ENCODE measurements at places on chromosomes 1 and 21.

DNA sequence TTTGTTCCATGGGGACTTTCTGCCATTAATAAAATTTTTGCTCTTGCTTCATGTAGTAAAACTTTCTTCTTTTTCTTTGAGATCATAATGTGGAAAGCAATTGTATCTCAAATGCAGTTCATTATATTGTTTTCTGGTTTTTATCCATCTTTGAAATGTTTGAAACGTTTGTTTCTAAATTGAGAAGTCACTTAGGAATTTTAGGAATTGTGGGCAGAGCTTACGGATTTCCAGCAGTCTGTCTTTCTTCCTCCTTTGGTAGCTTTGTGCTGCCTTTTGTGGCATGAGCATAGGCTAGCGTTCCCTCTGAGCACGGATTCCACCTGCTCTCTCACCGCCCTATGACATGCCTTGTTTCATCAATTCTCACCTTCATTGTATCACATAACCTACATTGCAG lies 2.9 kb upstream of the ST6GALNAC5 start:
- DNase-seq, result no peak

GRCh38 chr1:15231714-15232201 lies 15.3 kb upstream of the FHAD1 start:
- DNase-seq, result no peak

DNA sequence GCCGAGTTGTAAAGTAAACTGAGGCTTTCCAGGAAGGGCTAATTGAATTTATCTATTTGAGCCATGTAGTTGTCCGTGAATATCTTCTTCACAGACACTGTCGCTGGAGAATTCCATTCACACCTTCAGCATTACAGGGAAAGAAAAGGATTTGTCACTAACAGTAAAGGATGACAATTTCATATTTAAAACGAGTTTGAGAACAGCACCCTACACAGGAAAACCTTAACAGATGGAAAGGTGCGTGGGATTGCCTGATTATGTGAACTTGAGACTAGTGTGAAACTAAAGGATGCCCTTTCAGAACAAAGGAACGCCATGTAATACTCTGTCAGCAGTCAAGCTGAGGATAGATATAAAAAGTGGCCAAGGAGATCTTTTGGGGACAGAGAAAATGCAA lies 492.5 kb upstream of the ADGRL2 start:
- DNase-seq, result no peak

DNA sequence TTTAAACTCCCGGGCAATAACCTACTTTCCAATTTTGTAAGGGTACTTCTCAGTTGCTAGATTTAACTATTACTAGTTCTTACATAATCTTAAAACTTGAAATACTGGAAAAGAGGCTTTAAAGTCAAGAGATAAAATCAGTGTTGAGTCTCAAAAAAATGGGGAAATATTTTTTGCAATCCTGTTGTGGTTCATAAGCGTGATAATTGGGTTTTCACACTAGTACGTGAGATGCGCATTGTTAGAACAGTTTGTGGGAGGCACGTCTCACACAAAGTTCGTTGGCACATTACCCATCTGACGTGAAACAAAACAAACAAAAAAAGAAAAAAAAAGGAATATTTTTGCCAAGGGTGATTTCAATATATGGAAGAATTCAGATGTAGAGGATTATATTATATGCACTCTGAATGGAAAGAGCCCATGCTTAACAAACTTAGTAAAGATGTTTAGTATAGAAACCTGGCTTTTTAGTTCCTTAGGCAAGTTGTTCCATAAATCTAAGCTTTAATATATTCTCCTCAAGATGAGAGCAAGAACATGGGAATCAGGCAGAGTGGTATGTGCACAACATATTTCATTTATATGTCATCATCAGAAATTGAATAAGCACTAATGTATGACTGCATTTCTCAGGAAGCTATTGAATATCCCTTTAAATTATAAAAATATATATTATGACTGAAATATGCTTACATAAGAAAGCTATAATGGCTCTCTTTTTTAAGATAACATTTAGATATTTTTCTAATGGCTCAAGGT lies 73.9 kb upstream of the TNFSF4 start:
- DNase-seq, result no peak

- no peak for DNase-seq
These were observed 39.7 kb downstream of the UBE2U start for GRCh38 chr1:64242895-64243756.

- DNase-seq, result no peak
These were observed at the start of gene CHIT1 for GRCh38 chr1:203229471-203230135. CHIT1 (minus strand) TSS chr1:203229673; CDS start chr1:203229636, 37 bp downstream.

DNA sequence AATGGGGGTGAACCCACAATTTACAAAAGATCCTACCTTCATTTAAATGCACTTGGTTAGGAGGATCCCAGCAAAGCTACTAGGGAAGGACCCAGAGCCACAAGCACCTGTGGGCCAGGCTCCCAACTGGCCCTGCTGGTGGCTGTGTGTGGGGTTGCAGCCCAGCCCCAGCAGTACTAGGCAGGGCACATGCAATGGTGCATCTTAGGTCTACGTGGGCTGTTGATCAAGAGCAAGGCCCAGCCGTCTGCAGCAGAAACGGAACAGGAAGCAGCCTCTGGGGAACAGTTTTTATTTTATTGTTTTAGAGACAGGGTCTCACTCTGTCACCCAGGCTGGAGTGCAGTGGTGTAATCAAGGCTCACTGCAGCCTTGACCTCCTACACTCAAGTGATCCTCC lies 134.1 kb upstream of the RAB4A start:
- DNase-seq, result no peak

- no peak for DNase-seq
These were observed 258.5 kb downstream of the BRINP2 start for GRCh38 chr1:177429234-177429633.

DNA sequence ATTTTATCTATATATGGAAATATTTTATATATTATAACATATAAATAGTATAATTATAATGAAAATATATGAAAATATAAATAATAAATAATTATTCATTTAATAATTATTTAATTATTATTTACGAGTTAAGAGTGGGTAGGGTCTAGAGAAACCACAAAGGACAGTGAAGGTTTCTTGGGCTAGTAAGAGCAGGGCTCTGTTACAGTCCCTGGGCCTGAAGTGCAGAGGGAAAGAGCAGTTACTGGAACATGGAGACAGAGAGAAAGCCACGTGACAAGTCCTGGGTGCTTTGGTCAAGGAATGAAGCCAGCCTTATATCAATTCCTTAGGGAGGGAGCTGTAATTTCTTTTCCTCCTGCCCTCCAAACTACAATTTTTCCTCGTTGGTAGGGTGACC lies 117.2 kb upstream of the OLIG2 start:
- DNase-seq, result no peak

- no peak for DNase-seq
These were observed 19.7 kb downstream of the PTTG1IP start for GRCh38 chr21:44853601-44854390.

DNA sequence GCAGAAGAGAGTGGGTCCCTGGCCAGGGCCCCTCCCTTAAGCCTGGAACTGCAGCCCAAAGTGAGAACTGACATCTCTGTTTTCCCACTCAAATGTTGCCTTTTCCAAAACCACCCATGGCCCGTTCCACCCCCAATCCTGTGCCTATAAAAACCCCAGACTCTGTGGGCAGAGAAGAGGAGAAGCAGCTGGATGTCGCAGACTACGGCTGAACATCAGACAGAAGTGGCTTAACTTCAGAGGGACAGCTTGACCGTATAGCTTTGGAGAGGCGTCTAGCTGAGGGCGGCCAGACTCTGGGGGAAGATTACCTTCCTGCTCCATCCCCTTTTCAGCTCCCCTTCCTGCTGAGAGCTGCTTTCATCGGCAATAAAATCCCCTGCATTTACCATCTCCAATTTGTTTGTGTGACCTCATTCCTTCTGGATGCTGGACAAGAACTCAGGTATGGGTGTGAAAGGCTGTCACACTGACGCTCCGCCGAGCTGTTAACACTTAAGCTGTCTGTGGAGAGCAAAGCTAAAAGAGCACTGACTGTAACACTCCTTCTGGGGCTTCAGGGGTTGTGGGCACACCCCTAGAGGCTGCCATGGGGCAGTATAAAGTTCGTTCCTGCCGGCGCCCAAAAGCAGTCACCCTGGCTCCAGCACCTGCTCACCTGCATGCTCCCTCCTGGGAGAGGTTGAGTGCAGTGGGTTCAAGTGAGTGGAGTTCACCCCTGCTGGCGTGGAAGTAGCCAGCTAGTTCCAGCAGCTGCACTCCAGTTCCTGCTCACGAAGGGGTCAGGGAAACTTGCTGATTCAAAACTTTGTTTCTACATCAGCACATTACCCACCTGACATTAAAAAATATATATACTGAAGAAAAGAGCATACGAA lies 19.6 kb upstream of the ERO1B start:
- DNase-seq, result no peak

DNA sequence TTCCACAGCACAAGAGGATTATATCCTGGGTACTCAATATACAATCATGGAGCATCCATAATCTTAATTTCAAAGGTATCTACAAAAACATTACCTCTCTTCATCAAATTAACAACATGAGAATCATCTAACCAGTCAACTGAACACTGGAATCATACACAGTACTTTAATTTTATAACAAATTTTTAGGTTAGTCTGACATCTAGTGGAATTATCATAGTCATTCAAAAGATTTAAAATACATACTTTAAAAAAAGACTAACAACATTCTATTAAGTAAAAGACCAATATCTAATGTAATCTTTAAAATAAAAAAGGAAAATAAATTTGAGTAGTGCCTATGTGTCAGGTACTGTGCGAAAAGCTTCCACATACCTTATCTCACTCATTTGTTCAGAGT lies 16.8 kb upstream of the SH3GLB1 start:
- DNase-seq, result no peak

- no peak for DNase-seq
These were observed 30.1 kb upstream of the SRP9 start for GRCh38 chr1:225747566-225747965.

DNA sequence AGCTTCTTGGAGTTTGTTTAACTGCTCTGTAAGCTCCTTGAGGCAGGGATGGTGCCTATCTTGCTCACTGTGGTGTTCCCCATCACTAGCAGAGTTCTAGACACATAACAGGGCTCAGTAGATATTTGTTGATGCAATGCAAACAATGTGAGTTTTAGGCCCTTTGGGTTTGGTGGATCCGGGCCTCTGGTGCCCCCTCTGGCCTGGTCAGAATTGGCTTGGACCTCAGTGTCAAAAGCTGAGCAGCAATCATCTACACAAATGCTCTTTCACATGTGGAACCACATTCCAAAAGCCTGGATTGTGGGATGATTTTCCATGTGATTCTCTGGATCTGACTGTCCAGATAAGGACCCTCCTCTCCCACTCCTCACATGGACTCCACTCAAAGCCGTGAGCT lies 53.4 kb upstream of the BCAR3 start:
- no peak for DNase-seq

Data from stimulated activated CD8-positive, alpha-beta memory T cell treated with anti-CD3 and anti-CD28 coated beads, Interleukin-7, amount 100 ng/mL, for 1 hour (primary cell).